ENCODE measurements at places on chromosomes 7 and 10. TPM values are rescaled to one million over a fixed set of nuclear protein-coding genes. Genes with fewer than 3 reads are reported as not detected.

DNA sequence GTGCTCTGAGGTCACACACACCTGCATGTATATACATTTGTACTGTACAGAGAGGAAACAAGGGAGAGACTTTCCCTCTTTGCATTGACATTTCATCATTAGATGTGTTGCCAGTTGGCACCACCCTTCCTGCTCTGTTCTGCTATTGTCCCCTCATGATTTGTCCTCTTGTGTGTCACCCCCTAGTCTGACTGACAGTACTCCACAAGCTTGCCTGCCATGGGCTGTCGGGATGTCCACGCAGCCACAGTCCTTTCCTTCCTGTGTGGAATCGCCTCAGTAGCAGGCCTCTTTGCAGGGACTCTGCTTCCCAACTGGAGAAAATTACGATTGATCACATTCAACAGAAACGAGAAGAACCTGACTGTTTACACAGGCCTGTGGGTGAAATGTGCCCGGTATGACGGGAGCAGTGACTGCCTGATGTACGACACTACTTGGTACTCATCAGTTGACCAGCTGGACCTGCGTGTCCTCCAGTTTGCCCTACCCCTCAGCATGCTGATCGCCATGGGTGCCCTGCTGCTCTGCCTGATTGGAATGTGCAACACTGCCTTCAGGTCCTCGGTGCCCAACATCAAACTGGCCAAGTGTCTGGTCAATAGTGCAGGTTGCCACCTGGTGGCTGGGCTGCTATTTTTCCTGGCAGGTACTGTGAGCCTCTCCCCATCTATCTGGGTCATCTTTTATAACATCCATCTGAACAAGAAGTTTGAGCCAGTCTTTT, 9.4 kb downstream of the CLDN12 start:
- DNase-seq = no peak

GRCh38 chr7:157585113-157585861, 248.5 kb downstream of the DNAJB6 start:
- DNase-seq = no peak

DNA sequence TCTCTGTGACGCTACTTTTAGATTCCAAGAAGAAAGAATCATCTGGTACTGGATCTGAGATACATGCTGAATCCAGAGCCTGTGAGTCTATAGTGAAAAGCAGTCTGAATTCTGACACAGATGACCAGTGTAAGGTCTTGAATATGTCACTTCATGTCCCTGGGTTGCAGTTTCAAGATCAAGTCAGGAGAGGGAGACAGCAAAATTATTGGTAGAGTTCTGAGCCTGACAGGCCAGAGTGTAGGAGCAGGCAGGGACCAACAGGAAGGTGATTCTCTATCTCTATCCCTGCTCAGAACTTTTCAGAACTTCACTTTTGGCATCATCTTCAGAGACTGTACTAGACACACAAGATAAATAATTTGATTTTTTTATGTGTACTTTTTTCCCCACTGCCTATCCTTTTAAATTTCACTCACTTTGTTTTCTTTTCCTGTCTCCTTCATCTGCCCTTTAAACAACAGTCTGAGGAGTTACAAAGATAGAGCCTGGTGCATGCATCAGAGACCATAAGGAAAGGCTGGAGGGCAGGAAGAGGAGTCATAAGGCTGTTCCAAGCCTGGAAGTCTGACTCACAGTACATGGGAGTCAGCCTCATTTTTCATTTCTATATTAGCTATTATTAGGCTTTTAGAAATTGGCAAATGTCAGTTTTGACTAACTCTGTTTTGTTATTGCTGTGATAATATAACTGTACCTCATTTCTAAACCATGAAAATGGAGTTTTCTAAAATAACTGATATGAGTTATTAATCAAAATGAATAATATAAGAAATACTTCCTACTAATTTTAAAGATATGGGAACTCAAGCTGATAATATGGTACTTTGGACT, 120.2 kb upstream of the TMEM229A start:
- no peak for DNase-seq

GRCh38 chr10:51758366-51758765, 59.0 kb upstream of the CSTF2T start:
- DNase-seq = no peak

DNA sequence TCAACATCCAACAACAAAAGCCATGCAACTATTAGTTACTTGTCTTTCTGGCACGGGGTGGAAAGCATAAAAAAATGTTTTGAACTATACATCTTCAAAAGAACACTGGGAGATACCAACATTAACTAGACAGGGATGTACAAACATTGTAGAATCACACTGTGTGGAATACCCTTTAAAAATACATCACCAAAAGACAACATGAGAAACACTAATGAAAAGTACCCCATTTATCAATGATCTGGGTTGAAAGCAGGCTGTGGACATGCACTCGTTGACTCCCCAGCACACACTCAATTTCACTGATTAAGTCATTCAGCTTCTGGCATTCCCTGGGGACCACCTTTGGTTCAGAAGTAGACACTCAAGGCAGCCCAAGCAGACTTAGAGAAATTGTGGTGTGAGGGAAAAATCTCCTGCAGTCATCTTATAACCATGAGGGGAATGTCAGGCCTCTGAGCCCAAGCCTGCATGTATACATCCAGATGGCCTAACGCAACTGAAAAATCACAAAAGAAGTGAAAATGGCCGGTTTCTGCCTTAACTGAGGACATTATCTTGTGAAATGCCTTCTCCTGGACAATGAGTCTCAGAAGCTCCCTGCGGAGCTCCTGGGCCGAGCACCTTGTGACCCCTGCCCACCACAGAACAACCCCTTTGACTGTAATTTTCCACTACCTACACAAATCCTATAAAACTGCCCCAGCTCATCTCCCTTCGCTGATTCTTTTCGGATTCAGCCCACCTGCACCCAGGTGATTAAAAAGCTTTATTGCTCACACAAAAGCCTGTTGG, 53.0 kb downstream of the CACUL1 start:
- no peak for DNase-seq

DNA sequence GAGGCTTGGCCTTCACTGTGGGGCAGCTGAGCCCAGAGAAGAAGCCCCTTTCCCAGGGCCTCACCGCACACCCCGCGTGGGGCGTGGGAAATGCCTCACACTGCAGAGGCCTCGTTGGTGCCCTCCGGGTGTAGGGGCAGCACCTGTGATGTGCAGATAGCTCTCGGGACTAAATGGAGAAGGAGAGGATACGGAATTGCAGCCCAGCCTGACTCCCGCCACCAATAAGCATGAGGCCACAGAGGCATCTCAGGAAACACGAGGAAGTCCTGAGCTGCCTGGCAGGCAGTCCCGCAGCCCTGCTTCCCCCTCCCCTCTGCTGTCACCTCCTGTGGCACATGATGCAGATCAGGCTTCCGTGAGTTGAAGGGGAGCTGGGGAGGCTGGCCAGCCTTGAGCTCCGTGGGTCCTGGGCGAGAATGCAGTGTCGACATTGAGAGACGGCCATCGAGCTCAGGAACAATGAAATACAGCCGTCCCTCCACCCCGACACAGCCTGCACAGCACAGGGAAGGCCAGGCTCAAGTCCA, 59.6 kb upstream of the PPP2R2D start:
- peak; percentile 48 for DNase-seq

GRCh38 chr10:27391325-27391724, 112.8 kb upstream of the RAB18 start:
- DNase-seq = no peak

- no peak for DNase-seq
These were observed 137.7 kb downstream of the WNT2 start for GRCh38 chr7:117185124-117185523.

- DNase-seq = peak; percentile 45
These were observed 226.4 kb upstream of the HABP2 start for GRCh38 chr10:113326160-113327111.

DNA sequence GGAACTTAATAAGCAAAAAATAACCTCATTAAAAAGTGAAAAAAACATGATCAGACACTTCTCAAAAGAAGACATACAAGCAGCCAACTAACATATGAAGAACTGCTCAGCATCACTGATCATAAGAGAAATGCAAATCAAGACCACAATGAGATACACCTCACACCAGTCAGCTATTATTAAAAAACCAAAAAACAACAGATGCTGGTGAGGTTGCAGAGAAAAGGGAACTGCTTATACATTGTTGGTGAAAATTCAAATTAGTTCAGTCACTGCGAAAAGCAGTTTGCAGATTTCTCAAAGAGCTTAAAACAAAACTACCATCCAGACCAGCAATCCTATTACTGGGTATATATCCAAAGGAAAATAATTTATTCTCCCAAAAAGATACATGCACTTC, 513.3 kb downstream of the MDFIC start:
- no peak for DNase-seq

- no peak for DNase-seq
These were observed 32.3 kb upstream of the FAM204A start for GRCh38 chr10:118374404-118374803.

- no peak for DNase-seq
These were observed 43.2 kb upstream of the TMEM236 start for GRCh38 chr10:17708821-17709220.

The COL26A1 gene
- not detected for total RNA-seq

The EN2 gene
- not detected for total RNA-seq

The MUC12 gene
- total RNA-seq = 2.1 TPM

The HILPDA gene
- 22.3 TPM for total RNA-seq

All from ureter (tissue), 1 donor.